ENCODE measurements at places on chromosomes 3 and 15. TPM values are rescaled to one million over a fixed set of nuclear protein-coding genes. Genes with fewer than 3 reads are reported as not detected.
A peak's percentile ranks its signal among the peaks of the same experiment; 100 is the strongest.

- DNase-seq: no peak
- no peak overlapping the region for H3K4me3 ChIP-seq
- H3K4me1 ChIP-seq: no peaks in the 10 kb centered on the region
Measured at GRCh38 chr3:37463163-37463562, 288.8 kb upstream of the LRRFIP2 start.

DNA sequence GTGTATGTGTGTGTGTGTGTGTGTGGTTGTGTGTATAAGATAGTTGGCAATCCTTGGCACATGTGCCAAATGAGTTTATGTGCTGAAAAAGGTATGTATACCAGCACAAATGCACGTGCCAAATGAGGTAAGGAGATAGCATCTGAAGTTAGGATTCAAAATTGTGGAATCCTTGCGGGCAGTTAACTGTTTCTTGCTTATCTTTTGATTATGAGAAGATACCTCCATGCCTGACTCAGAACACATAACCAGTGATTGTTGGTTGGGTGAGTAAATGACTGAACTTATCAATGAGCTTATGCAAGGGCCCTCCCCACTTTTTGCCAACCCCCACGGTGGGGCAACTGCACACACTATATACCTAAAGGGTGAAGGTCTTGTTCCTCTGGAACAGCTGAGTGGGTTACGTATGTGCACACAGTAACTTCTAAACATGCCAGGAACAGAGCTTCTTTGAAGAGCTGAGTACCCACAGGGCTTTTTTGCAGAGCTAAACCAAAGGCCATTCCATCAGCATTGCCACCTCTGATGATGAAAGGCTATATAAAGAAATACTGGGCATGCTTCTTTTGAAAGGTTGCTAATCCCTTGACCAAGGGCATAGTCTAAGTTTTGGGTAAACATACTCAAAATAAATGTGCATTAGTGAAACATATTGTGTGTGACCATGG is 60.1 kb downstream of the MEIS2 start:
- DNase-seq: no peak
- no peak overlapping the region for H3K4me3 ChIP-seq
- H3K27ac ChIP-seq: no peak overlapping the region
- H3K36me3 ChIP-seq: no peaks in the 10 kb centered on the region
- H3K4me1 ChIP-seq: no peaks in the 10 kb centered on the region

GRCh38 chr15:67880651-67881182 is 40.9 kb upstream of the RNU6-1 start:
- DNase-seq: no peak
- no peak overlapping the region for H3K27ac ChIP-seq
- peaks cover 11% of the 10 kb centered on the region for H3K27me3 ChIP-seq

DNA sequence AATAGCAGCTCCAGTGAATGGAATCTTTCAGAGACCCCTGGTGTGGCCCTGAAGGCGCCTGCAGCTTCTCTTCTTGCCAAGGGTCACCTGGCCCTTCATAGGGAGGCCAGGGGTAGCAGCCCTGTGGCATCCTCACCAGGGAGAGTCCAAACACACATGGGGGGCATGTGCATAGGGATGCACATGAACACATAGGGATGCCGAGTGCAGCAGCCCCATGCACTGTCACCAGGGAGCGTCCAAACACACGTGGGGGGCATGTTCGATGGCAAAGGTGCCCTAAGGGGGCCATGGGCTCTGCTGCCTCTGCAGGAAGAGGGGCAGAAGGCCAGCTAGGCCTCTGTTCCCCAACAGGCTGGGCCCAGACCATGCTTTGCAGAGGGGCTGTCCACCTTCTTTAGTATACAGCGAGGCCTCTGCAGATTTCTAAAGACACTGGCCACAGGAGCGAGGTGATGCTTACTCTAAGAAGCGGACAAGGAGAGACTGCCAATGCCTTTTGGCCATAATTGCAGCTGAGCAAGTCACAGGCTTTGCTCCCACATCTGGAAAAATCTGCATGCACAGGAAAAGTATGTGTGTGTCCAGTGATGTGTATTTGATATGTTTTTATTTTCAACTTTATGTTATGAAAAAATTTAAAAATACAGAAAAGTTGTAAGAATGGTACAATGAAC is 21.0 kb downstream of the ANAPC13 start:
- H3K27ac ChIP-seq: no peak overlapping the region
- DNase-seq: no peak
- peaks cover 4% of the 10 kb centered on the region for H3K27me3 ChIP-seq

DNA sequence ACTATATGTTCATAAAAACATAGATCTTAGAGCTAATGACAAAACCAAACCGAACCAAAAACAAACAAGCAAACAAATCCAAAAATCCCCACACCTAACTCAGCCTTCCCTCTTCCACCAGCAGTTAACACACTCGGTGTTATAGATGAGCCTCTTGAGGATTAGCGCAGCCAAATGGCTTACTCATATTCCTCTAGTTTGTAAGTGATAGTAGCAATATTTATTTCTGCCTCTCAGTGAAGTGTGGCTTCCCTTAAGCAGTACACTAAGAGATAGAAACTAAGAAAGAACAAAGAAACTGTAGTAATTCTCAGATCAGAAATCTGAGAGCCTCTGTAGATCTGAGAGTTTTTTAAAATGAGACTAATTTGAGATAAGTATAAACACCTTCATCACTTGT is 2.4 kb upstream of the NCEH1 start:
- peaks cover 6% of the 10 kb centered on the region for H3K27me3 ChIP-seq
- peaks cover 26% of the 10 kb centered on the region for H3K4me1 ChIP-seq
- no peak overlapping the region for H3K4me3 ChIP-seq
- no peak for DNase-seq
- H3K27ac ChIP-seq: no peak overlapping the region

DNA sequence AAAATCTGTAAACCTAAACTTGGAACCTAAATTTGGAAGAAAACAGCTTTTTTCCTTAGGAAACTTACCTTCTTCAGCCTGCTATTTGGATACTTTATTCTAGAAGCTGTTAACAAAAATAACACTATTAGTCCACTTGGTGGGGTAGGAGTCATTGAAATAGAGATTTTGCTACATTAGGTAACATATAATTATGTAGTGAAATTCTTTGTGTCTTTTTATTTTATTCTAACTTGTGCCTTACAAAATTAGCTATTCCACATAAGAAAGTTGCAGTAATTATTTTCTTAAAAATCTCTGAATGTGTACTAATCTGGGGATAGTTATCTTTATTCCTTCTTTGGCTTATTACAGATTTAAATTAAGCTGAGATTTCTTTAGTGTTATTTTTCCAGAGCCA is 360.4 kb upstream of the ROBO2 start:
- H3K36me3 ChIP-seq: no peaks in the 10 kb centered on the region
- no peaks in the 10 kb centered on the region for H3K27me3 ChIP-seq
- no peak for DNase-seq
- no peak overlapping the region for H3K27ac ChIP-seq

GRCh38 chr3:32951410-32951811 is at the start of gene CCR4:
CCR4 (plus strand) TSS chr3:32951644; CDS start chr3:32953423, 1,779 bp downstream.
- peak; percentile 68 for DNase-seq
- peak within 1 kb of the TSS; percentile 83 for H3K27ac ChIP-seq
- H3K4me1 ChIP-seq: peaks cover 69% of the 10 kb centered on the region
- no peaks in the 10 kb centered on the region for H3K27me3 ChIP-seq

- peaks cover 37% of the 10 kb centered on the region for H3K4me1 ChIP-seq
- peaks cover 37% of the 10 kb centered on the region for H3K36me3 ChIP-seq
- H3K27ac ChIP-seq: no peak overlapping the region
- no peak for DNase-seq
Measured at GRCh38 chr3:171189394-171190080, 163.0 kb upstream of the SLC2A2 start.

- DNase-seq: no peak
- H3K4me3 ChIP-seq: no peak overlapping the region
- no peak overlapping the region for H3K27ac ChIP-seq
- no peaks in the 10 kb centered on the region for H3K36me3 ChIP-seq
Measured at GRCh38 chr3:23430781-23431398, 227.8 kb downstream of the UBE2E2 start.

DNA sequence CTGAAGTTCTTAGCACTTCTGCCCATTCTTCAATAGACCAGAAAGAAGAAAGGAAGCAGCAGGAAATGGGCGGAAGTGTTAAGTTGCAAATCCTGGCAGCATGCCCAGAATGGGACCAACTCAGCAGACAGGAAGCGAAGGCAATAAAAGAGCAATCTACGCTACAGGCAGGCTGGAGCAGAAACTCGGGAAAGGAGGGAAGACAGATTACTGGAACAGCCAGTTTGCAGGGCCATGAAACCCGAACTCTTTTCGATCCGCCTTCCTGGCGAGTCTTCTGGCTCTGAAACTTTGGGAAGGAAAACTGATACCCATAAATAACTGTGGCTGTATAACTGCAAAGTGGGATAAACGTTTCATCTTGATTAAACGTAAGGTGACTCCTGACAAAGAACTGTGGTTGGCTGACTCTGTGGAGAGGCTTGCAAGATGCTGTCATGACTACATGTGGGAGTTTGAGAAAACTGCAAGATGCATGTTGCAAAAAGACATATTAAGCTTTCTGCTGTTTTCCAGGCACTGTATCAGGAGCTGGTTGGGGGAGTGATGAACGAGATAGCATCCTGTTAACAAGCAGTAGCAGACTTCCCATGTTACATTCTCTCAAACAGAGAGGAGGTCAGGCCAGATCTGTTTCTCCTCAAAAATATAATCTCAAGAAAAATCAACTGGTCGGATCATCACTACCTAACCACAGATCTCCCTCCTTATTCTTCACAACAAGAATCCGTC is 67.8 kb downstream of the FMN1 start:
- no peaks in the 10 kb centered on the region for H3K36me3 ChIP-seq
- peak; percentile 59 for DNase-seq
- no peaks in the 10 kb centered on the region for H3K27me3 ChIP-seq

DNA sequence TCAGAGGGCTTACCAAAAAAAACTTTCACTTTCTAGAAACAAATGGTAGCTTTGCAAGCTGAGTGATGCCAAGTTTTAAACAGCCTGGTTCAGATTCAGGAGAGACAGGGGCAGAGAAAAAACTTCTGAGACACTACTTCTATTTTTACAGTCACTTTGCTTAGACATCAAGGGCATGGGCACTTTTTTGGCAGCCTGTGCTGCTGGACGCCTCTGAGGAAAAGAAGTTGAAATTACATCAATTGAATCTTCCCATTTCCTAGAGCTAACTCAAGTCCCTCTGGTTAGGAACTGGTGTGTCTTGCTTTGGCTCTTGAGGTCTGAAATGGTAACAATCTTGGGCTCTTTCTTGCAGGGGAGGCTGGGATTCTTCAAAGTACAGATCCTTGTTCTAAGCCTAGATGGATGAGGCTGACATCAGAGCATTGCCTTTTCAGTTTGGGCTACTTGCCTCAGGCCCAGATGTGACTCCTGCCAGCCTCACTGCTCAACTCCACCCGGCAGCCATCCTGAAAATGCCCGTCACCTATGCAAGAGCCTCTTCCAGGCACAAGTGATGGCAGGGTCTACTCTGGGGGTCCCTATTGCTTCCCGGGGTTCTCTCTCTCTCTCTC is 357.5 kb downstream of the FOXP1 start:
- peaks cover 48% of the 10 kb centered on the region for H3K4me1 ChIP-seq
- peak overlapping the region; percentile 95 for H3K27ac ChIP-seq
- peaks cover 9% of the 10 kb centered on the region for H3K36me3 ChIP-seq
- peaks cover 17% of the 10 kb centered on the region for H3K27me3 ChIP-seq

GRCh38 chr3:52845691-52846431 is 11.0 kb upstream of the MUSTN1 start:
- H3K36me3 ChIP-seq: peaks cover 6% of the 10 kb centered on the region
- no peak overlapping the region for H3K4me3 ChIP-seq
- H3K27me3 ChIP-seq: no peaks in the 10 kb centered on the region
- DNase-seq: no peak
- peak overlapping the region; percentile 38 for H3K27ac ChIP-seq

The MEIS2 gene
- total RNA-seq: not detected

The TRAT1 gene
- 151 TPM for total RNA-seq

The P2RY1 gene
- total RNA-seq: 0.19 TPM

The FOXB1 gene
- 0.54 TPM for total RNA-seq

The HRG gene
- not detected for total RNA-seq

The TM6SF1 gene
- 12.5 TPM for total RNA-seq

The LEKR1 gene
- total RNA-seq: 0.47 TPM
